ENCODE measurements at places on chromosomes 1 and 21.

DNA sequence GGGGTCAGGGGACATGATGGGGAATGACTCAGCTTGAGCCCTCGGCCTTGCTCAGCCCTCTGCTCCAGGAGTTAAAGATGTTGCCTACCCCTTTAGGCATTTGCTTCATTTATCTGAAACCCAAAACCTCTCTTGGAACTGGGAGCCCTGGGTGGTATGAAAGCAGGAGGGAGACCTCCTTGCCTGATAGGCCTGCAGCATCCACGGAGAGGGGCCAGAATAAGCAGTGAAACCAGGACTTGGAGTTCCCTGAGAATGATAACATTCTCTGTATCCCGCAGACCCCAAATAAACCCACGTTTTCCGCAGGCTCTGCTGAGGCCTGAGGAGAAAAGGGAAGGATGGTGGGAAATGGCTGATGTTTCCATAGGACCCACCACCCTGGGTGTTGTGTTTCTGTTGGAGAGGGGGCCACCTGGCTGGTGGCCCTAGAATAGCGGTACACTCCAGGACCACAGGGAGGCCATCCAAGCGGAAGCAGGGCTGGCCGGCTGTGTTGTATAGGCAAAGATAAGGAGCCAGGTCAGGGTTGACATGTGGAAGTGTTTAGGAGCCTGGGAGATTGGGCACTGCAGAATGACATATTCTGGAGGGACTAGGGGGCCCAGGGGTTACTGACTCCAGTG is 77.4 kb downstream of the FOXD2 start:
- no peak for DNase-seq

DNA sequence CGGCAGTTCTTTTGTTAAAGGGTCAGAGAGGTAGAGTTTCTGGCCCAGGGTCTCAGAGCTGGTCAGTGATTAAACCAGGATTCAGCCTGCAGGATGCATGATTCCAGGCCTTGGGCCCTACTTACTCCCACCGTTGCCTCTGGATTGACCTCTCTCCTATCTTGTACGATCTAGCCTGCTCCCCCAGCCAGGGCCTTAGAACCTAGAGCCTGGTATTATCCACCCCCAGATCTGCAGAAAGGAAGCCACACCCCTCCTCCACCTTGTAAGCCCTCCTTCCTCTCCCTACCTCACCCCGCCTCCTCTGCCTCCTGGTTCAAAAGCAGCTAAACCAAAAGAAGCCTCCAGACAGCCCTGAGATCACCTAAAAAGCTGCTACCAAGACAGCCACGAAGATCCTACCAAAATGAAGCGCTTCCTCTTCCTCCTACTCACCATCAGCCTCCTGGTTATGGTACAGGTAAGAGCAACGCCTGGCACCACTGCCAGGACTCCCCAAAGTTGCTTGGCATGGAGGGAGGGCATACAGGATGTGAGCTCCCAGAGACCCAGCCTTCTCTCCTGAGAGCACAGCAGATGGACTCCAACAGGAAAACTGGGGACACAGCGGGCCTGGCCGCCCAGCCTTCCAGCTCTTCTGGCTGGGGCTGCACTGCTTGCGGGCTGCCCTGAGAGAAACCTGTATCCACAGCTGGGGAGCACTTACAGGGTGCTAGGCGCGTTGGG is at the start of gene CD52:
CD52 (plus strand) TSS at position 347 of the 726 bp plus-strand sequence; CDS start at position 407, 60 bp downstream.
- peak; percentile 38 for DNase-seq

DNA sequence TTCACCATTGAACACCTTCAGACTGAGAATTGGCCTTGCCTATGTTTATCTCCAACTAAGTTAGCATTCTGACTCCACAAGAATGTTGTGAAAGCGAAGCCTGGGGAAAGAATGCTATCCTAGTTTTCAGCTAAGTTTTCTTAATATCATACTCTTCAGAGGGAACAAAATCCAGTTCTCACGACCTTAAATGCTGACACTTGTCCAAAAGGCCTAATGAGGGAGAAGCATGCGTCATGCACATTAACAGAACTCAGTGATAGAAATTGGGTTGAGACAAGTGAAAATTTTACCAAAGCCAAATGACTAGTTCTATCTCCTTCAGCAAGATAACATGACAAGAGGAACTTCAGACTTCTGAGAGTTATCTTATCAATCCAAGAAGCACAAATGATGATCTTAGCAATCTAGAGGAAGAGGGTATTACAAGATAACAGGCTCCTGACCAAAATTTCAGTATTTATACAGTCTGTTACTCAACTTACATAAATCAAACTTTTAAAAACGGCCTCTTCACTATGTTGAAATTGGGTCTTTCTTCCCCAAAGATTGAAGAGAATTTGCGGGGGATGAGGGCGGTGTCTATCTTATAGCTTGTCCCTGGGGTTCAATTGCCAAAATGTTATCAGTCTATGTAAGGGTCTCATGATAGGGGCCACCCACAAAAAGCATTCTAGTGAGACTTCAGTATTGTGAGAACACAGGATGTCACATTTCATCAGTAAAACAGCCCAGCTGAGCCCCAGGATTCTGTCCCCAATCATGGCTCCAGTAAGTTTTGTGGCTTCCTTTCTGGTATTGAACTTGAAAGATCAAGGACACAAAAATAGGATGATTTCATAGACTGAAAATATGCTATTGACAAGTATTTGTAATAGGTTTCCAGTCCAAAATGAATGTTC is 26.5 kb upstream of the SLC45A3 start:
- DNase-seq: peak; percentile 23

DNA sequence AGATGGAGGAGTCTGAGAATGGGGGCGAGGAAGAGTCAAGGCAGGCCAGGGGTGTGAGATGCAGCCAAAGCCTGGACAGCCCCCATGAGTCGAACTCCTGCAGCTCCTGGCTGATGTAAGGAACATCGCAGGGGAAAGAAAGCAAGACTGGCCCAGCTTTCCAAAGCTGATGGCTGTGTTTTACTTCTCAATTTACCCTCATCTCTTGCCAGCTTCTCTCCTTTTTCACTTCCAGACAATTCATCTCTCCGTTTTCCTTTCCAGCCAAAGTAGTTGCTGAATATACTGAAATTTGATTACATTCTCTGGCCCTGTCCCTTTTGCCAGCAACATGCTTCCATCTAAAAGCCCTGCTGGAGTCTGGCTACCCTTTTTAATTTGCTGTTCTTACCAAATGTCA is 40.0 kb upstream of the UBE2U start:
- no peak for DNase-seq

GRCh38 chr1:53348486-53349368 is 20.9 kb upstream of the LRP8 start:
- no peak for DNase-seq

DNA sequence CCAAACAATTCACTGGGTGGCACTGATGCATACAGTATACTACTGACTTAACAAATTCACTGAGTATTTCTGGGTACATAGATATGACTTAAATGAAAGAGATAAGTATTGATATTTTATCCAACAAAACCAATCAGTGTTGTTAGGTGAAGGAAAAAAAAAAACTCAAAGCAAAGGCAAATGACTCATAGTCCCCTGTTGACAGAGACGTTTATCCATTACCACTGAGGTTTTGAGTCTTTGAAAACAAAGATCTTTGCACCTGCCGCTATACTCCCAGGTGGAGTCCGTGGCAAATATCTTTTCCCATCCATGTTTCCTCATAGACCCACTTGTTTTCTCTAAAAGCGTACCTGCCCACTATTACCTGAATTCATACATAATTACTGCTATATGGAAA is 18.4 kb downstream of the DYNLT5 start:
- DNase-seq: no peak

- DNase-seq: peak; percentile 43
Measured at GRCh38 chr1:51192213-51192843, 43.7 kb upstream of the RNF11 start.

GRCh38 chr21:36722370-36723368 is 23.8 kb downstream of the SIM2 start:
- DNase-seq: no peak

- DNase-seq: no peak
Measured at GRCh38 chr1:54237586-54237985, 37.6 kb downstream of the MRPL37 start.

DNA sequence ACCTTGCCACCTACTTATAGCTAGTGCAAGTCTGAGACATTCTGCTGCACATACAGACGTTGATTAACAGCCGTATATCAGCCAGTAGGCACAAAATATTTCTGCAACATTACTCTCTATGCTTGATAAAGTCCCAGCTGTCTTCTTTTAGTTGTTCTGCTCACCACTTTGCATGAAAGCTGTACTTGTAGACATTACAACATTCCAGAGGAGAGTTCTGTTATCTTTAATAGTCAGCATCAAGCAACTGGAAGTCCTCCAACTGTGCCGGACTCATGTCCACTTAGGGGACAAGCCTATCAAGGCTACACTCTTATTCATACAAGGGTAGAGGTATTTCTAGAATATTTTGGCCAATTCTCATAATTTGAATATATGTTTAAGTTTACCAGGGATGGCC is 50.0 kb downstream of the CACHD1 start:
- DNase-seq: no peak

DNA sequence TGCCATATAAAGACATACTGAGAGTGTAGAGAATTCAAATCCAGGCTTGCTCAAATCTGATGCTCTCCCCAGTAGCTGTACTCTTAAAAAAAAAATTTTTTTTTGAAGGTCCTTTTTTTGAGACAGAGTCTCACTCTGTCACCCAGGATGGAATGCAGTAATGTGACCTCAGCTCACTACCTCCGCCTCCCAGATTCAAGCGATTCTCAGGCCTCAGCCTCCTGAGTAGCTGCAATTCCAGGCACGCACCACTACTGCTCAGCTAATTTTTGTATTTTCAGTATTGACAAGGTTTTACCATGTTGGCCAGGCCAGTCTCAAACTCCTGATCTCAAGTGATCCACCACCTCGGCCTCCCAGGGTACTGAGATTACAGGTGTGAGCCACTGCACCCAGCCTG is 28.7 kb downstream of the STYXL2 start:
- DNase-seq: no peak

GRCh38 chr1:60223158-60223557 is 149.6 kb upstream of the C1orf87 start:
- no peak for DNase-seq

- DNase-seq: peak; percentile 25
Measured at GRCh38 chr1:244231193-244231571, 180.1 kb downstream of the ZBTB18 start.

GRCh38 chr1:237390823-237391222 is 348.8 kb downstream of the RYR2 start:
- no peak for DNase-seq

GRCh38 chr1:206802401-206802800 is 30.1 kb upstream of the IL10 start:
- DNase-seq: no peak

DNA sequence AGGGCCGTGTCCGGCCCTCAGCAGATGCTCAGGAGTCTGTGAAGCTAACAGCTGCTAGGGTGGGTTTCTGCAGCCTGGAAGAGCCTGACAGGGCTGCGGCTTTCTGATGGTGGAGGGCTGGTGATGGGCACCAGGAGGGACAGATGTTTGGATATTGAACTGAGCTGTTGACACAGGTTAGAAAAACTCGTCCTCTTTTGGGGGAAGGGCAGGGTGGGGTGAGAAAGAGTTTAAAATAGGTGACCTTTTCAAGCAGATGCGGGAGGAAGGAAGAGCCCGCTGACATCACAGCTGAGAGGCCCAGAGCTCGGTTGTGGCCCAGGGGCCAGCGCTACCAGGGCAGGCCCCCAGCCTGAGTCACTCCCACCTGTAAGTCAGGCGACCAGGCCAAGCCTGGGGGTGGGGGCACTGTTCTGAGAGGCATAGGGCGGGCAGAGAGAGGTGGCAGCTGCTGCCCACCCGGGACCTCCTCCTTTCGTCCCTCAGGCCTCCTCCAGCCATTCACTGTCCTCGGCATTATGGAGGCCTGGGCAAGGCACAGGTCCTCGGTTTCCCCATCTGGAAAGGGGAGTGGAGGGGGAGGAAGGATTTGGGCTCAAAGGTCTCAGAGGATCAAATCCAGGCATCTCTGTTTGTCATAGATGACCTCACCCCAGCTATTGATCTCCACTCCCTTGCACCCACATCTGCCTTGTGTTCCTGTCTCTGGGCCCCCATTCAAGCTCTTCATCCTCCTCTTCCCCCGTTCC is 32.3 kb upstream of the ID3 start:
- no peak for DNase-seq

- DNase-seq: no peak
Measured at GRCh38 chr1:164953815-164954214, 394.8 kb downstream of the PBX1 start.

DNA sequence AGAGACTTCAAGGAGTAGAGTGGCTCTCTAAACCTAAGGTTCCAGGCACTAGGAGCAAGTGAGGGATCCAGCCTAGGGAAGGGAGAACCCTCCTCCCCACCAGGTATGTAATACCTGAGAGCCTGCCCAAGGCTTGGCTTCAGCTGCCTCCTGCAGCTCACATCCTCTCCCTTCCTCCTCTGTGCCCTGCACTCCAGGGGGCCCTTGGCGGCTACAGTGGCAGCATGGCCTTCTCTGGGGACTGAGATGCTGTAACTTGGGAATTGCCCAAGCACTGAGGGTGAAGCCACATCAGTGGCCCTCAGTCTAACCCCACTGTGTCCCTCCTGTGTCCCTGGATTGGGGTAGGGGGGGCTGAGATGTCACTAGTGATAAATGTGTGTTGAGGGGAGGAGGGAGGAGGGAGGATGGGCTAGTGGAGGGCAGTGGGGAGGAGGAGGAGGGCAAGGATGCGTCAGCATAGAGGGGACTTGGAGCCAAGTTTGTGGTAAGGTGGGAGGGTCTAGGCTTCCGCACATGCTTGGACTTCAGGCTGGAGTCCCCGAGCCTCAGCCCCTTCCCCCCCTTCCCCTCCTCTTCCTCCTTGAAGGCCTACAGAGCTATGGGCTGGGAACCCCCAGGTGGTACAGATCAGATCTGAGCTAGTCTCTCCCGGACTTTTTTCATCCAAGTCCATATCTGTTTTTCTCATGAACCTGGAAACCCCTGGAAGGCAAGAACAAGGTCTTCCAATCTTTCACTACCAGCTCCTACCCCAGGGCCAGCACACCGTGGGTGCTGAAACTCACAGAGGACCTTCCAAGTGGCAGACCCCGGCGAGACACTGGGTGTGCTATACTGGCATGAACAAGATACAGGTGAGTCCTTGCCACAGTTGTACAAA is 17.5 kb downstream of the COL9A2 start:
- no peak for DNase-seq
